Astrocyte of the spinal cord (primary cell): ENCODE measurements at places on chromosomes 7 and 10.

DNA sequence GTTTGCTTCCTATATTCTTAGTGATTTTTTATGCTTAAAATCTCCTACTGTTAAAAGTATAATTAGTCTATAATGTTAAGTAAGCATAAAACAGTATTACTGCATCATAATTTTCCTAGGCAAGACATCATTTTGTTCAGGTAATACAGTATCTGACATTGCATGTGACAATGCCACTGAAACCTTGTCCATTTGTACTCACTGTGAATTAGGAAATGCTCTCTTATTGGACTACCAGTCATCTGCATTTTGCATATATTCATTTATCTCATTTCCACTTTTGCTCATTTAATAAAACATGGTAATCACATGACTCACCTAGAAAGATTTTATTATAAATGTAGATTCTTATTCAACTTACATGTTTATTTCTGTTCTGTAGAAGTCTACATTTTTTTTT is 379.1 kb downstream of the ETV1 start:
- no peak for DNase-seq

DNA sequence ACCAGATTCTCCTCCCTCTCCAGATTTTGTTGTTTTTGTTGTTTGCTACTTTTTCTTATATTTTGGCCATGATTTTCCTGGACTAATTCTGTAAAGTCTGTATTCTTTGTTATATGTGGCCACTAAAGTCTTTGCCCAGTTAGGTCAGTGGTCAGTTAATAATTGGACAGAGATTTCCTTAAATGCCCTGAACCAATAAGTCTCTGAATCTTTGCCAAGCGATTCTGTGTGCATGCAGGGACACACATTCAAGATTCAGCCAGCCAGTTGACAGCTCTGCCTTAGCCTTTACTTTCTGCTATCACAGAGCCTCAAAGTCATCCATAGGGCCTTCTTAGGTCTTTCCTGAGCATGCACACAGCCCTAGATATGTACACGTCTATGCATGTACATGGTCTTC is 11.0 kb upstream of the COL17A1 start:
- no peak for DNase-seq

DNA sequence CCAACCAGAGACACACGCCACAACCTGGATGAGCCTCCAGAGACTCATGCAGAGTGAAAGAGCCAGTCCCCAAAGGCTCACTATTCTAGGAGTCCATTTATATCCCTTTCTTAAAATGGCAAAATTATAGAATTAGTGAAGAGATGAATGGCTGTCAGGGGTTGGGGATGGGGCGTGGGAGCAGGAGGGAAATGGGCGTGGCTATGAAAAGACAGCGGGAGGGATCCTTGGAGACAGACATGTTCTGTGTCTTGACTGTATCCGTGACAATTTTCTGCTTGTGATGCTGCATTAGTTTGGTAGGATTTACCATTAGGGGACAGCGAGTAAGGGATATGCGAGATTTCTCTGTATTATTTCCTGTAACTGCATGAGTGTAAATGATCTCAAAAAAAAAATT is 33.0 kb downstream of the FAM53B start:
- no peak for DNase-seq

GRCh38 chr10:122349758-122350369 is 24.6 kb upstream of the PLEKHA1 start:
- no peak for DNase-seq

DNA sequence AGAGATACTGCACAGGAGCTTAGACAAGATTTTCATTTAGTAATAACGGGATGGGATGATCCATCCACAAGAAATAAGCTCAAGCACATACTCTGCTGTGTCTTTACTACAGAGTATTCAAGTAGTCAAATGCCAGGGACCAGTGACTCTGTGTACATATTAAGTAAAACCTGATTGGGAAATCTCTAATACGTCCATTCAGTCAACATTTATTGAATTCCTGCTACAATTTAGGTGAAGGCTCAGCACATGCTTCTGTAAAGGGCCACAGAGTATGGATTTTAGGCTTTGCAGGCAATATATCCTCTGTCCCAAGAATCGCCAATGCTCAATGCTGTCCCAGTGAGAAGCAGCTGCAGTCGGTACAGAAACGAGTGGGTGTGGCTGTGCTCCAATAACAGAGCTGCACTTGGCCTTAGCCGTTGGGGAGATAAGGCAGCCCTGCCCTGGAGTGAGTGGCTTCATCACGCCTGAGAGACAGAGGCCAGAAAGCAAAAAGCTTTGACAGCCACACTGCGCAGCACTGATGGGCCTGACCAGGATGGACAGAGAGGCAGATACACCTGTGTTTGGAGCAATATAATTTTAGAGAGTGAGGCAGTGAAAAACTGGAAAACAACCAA is 186.8 kb downstream of the PARD3 start:
- peak; percentile 26 for DNase-seq

- peak; percentile 85 for DNase-seq
Measured at GRCh38 chr7:47314728-47315607, 266.9 kb downstream of the TNS3 start.

- DNase-seq = no peak
Measured at GRCh38 chr10:69010151-69010640, 21.6 kb downstream of the KIFBP start.

DNA sequence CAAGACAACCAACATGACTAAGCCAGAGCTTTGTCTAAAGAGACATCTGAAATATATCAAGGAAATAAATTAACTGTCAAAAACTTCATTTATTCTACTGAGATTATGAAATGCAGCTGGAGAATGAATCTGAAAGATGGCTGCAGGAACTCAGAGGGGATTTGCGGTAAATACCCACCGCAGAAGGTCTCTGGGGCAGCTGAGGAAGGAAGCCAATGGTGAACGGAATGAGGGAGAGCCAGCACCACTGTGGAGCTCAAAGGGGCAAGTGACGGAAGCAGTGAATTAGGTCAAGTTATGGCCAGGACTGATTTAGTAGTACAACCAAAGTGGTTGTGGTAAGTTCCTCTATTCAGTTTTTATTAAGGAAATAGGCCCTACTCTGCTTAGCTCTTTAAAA is 215.3 kb upstream of the GLI3 start:
- DNase-seq = no peak

GRCh38 chr7:142451296-142451695 is 193.4 kb upstream of the PRSS58 start:
- no peak for DNase-seq

DNA sequence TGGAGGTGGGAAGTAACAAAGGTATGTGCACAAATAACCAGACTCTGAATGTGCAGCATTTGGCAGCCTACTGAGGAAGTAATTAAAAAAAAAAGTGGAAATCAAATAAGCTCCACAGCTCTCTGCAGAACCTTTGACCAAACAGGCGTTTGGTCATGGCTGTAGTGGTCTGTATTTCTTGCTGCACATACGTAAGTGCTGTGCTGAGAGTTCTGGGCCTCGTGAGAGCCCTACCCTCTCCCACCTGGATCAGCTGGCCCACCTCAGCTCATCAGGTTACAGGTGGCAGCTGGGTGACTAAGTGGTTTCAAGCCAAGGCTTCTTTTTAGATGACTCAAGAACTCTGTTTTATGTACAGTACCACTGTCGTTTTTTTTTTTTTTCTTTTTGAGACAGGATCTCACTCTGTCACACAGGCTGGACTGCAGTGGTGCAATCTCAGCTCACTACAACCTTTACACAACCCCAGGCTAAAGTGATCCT is 178.2 kb upstream of the KLF6 start:
- DNase-seq = no peak

GRCh38 chr7:26011039-26011696 is 140.8 kb upstream of the NFE2L3 start:
- DNase-seq = no peak
